ENCODE measurements at places on chromosomes 4 and X. TPM values are rescaled to one million over a fixed set of nuclear protein-coding genes. Genes with fewer than 3 reads are reported as not detected.
A peak's percentile ranks its signal among the peaks of the same experiment; 100 is the strongest.

- DNase-seq, result no peak
Measured at GRCh38 chr4:1164956-1165545, 7.3 kb downstream of the SPON2 start.

DNA sequence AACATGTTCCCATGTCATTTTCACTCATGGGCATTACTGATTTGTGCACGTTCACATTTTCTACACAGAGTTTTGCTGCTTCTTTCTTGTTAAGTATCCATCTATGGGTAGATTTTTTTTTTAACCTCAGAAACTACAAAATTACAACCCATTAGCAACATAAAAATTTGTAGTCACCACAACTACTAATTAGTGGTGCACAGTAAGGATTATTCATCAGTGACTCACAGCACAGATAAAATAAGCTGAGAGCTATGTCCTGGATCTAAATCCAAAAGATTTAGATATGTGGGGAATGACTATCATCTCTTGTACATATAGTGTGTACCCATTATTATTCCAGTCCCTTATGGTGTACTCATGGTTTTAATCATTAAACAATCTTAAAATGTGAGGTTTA is 19.7 kb upstream of the AMELX start:
- DNase-seq, result peak; percentile 68

DNA sequence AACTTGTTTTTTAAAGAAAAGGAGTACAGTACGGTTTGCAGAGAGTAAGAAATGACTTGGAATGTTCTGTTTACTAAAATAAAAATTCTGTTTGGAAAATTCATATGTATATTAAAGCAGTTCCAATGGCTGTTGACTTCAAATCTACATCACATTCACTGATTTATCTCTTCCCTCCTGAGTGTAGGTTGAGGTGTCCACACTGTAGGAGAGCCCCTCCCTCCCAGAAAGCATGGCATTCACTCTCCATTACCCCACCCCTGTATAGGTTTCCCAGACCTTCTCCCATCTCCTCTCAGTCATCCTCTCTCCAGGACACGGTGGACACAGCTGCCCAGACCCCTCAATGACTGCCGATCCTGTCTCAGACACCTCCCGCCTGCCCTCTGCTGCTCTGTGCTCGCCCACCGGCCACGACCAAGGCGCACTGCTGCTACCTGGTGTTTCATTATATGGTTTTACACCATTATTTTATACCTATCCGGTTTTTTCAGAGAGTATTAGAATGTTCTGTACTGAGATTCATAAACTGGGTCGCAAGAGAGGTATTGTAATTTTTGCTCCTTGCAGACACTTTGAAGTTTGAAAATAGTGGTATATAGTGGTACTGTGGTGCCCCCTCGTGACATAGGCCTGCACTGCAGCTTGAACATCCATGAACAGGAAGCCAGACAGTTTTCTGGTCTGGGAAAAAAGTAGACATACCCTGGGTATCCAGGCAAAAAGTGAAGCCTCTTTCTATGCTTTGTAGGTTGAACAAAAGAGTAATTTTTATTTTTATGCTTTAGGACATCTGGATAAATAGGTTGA is 38.8 kb upstream of the BEX4 start:
- DNase-seq, result peak; percentile 34

- DNase-seq, result no peak
Measured at GRCh38 chr4:8700531-8700930, 108.0 kb downstream of the CPZ start.

The DOK7 gene
- total RNA-seq, result not detected

GRCh38 chrX:16852617-16853179 is 17.5 kb downstream of the RBBP7 start:
- no peak for DNase-seq

The LUZP4 gene
- not detected for total RNA-seq

- no peak for DNase-seq
Measured at GRCh38 chr4:8202108-8203051, 3.3 kb downstream of the SH3TC1 start.

DNA sequence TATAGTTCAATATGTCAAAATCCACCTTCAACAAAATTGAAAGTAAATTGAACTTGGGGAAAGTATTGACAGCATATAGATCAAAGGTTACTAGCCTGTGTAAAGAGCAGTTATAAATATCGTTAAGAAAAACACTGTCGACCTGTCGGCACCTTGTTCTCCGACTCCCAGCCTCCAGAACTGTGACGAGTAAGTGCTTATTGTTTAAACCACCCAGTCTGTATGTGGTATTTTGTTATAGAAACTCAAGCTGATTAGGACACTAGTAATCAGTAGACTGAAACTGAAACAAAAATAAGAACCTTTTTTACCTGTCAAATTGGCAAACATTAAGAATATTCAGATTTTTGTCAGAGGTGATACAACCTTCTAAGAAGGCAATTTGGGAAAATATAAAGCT is 17.0 kb downstream of the HTT start:
- DNase-seq, result no peak

- DNase-seq, result peak; percentile 25
Measured at GRCh38 chrX:23822397-23822796, 39.4 kb downstream of the SAT1 start.

The MAGED4B gene
- total RNA-seq, result 53.6 TPM

DNA sequence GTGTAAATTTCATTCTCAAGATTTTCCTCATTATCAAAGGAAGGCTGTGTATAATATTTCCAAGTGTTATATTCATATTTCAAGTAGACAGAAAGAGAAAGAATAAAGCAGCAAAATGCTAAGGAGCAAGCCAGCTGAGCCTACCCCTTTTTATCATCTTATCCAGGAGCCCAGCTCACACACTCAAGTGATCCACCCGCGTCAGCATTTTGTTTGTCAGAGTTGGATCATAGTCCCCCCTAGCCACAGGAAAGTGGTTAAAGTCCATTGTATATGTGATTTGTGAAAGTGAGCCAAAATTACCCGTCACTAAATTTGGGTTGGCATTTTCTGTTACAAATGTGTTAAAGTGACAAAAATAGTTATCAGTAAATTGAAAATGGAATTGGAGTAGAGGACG is 289.3 kb upstream of the CTSO start:
- no peak for DNase-seq

DNA sequence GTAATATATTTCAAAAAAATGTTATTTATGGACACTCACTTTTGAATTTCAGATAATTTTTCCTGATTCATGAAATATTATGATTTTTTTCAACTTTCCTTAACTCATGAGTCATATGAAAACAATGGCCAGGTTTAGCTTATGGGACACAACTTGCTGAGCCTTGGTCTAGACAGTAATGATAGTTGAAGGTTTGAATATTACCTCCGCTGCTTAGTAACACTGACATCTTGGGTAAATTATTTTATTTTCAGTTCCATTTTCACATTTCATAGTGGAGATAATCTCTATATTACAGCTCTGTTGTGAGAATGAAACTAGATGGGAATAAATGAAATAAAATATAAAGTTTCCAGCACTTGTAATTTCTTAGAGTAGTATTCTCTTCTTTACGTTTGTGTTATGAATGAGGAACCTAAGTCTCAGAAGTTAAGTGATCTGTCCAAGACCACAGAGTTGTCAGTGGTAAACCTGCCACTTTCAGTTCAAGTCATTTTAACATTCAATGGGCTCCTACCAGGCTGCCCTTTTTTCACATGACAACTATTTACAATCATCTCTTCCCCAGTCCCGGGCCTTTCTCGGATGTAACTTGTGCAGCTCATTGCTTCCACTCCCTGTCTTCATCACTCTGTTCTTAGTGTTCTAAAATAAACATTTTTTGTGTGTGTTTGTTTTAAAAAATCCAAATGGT is 46.8 kb upstream of the GC start:
- DNase-seq, result no peak

- DNase-seq, result peak; percentile 88
Measured at GRCh38 chr4:71266090-71266794, 72.6 kb upstream of the SLC4A4 start.

DNA sequence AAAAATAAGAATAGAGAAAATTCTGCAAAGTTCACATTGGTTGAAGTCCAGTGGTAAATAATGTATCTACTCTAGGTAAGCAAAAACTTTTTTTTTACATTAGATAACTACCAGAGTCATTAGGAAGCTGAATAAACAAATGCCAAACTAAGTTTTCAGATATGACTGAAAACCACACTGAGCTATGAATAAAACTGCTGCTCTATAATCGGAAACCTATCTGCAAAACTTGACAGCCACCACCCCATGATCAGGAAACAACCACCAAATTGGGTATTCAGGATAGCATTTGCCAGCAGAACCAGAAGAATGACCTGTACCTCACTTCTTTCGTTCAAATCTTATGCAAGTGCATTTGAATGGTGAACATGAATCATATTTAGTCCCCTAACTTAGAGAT is 173.0 kb upstream of the TET2 start:
- no peak for DNase-seq
